ENCODE measurements at places on chromosomes 4 and X.

- DNase-seq = no peak
Observed at GRCh38 chr4:71050809-71051208, 57.4 kb downstream of the DCK start.

DNA sequence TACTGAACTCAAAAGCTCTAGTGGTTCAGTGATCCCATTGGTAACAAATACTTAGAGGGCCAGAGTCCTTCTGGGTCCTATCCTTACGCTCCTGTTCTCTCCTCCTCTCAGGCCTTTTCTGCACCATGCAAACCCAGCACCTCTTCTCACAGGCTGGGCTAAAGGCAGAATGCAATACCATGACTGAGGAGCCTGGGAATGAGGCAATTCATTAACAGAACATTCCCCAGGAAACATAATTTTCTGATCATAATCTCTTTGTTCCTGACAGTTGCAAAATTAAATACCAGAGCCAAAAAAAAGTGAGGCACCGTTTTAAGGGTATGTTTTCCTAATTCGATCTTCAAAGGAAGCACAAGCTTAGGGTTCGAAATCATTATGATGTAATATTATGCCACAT lies 9.0 kb downstream of the SORBS2 start:
- DNase-seq = no peak

- no peak for DNase-seq
Observed at GRCh38 chrX:57817302-57817701, 93.0 kb downstream of the ZXDA start.

- no peak for DNase-seq
Observed at GRCh38 chr4:61741327-61742096, 541.4 kb downstream of the ADGRL3 start.

- DNase-seq = no peak
Observed at GRCh38 chr4:5787311-5787710, 76.3 kb downstream of the EVC start.

DNA sequence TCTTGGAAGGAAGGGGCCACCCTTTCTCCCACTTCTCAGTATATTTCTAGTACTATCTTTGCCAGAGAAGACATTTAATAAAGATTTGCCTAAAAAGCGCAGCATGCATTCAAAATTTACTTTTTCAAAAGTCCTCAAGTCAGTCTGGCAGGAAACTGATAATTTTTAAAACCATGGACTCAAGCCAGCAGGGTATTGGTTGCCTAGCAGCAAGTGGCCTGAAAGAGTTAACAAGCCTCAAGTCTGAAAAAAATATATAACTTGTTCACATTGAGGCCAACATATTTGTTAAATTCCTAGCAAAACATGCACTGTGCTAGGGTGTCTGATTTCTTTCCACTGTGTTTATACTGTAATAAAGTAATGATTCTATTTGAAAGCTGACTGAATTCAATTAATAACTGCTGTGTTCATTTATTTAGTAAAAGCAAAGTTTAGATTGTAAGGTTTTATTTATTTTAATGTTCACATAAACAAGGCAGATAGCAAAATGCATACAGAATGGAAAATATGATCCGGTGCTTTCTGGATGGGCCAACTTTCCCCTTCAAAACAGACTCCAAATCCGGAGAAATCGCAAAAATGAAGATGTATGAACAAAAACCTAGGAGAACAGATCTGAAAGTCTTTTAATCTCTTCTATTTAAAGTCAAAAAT lies 218.5 kb upstream of the FGF13 start:
- no peak for DNase-seq

DNA sequence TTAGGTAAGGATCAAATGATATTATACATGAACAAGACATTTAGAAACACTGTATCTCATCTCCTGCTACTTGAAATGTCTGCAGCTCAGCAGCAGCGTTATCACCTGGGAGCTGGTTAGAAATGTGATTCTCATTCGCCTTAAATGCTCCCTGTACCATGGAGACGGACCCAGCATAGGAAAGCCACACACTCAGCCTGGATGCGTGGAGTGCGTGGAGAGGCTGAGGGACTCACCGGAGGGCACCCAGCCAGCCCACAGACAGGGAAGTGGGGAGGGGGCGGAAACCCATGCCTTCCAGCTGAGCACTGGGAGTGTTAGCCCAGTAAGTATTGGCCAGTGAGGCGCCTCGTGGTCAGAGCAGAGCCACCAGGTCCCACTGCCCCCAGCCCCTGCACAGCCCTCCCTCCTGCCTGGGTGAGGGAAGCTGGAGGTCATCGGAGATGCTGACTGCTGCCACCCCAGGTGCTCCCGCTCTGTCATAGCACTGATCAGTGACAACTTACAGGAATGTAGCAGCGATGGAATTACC lies 15.2 kb downstream of the SUPT20HL1 start:
- DNase-seq = no peak

- peak; percentile 29 for DNase-seq
Observed at GRCh38 chr4:17112292-17112659, 213.8 kb upstream of the LDB2 start.

DNA sequence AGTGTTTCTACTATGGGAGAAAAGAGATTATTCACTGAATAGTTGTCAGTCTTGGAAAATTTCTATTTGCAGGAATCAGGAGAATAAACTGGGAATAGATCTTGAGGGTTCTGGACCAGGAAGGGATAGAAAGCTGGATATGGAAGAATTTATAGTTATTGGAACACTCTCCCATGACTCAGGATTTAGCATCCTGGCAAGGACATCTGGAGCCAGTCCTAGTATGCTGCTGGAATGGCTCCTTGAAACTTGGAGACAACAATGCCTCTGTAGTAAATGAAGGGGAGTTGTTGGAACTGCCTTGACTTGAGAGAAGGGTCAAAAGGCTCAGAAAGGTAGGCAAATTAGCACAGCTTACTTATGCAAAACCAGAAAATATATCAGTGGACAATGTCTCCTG lies 23.5 kb upstream of the THOC2 start:
- no peak for DNase-seq

DNA sequence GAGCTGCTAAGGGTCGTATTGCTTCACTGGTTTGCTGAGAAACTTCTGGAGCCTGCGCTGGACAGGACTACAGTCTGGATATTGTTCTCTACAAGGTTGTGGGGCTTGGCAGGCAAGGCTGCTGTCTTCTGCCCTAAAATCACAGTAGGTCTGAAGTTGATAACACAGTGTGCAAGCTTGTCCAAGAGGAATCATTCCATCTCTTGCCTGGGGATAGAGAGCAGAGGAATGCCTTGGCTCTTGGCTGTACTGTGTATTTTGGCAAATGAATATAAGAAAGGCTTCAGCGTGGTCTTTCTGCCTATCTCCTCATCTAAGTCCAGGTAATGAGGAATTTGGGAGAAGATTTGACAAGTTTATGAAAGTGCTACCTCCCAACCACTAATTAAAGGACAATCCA lies 9.4 kb upstream of the RASL11B start:
- DNase-seq = no peak

GRCh38 chr4:21469438-21470300 lies 478.9 kb downstream of the KCNIP4 start:
- no peak for DNase-seq

GRCh38 chr4:20255251-20255586 lies 3.5 kb downstream of the SLIT2 start:
- no peak for DNase-seq

- no peak for DNase-seq
Observed at GRCh38 chrX:65841263-65841662, 173.8 kb downstream of the MSN start.

- no peak for DNase-seq
Observed at GRCh38 chrX:22109442-22109841, 77.3 kb downstream of the PHEX start.

GRCh38 chr4:128166982-128167381 lies 105.9 kb downstream of the LARP1B start:
- DNase-seq = no peak

GRCh38 chr4:93730760-93731159 lies 97.8 kb upstream of the ATOH1 start:
- DNase-seq = no peak

DNA sequence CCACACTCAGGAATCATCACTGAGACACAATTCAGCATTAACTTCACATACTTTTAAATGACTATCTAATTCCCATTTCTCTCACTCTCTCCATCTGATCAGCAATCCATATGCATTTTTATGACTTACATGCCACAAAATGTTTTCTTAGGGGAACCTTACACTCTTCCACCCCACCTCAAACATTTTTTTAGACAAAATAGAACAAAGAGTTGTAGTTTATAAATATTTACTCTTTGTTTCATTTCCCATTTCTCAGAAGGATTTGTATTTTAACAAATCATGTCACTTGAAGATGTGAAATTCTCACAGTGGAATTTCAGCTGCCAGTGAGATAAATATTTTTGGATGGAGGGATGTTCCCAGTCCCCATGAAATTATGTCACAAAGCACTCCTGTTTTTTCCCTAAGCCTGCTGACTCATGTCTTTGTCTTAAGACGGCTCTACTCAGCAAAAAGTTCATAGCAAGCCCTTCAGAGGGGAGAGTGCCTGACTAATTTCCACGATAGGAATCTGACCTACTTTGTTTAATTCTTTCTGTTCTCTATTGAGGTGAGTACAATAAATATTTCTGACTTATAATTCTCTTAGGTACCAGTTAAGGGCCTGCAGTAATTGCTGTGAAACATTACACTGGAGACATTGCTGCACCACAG lies 257.7 kb downstream of the THOC2 start:
- no peak for DNase-seq

DNA sequence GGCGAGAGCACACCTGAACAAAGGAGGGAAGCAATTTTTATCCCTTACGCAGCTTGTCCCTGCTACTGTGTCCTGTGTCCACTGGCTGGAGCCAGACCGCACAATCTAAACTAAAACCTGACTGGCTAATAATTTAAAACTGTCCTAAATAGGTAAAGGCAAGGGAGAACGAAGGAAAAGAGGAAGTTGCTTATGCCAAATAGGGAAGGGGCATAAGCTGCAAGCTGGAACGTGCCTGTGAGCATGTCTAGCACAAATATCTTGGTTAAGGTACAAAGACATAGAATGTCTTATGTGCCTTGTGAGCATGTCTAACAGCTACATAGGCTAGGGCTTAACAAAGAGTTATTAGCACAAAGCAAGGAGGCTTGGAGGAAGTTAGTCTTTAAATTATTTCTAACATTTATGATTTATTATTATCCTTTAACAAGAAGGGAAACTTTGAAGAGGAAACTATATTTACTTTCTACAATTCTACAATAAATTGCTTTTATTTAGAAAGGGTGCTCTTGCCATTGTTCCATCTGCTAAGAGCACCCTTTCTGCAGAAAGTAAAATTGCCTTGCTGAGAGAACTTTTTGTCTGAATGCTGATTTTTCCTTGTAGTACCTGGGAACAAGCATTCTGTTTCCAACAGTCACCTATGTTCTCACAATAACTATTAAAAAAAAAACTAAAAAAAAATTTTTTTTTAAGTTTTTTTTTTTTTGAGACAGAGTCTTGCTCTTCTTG lies 80.6 kb upstream of the CBR4 start:
- no peak for DNase-seq

GRCh38 chr4:55050418-55050950 lies 74.9 kb downstream of the KDR start:
- no peak for DNase-seq

GRCh38 chr4:108333353-108333942 lies 164.7 kb upstream of the LEF1 start:
- no peak for DNase-seq

GRCh38 chrX:7090641-7091040 lies 56.9 kb upstream of the STS start:
- DNase-seq = no peak

GRCh38 chr4:94595880-94596483 lies 144.2 kb downstream of the PDLIM5 start:
- DNase-seq = no peak

DNA sequence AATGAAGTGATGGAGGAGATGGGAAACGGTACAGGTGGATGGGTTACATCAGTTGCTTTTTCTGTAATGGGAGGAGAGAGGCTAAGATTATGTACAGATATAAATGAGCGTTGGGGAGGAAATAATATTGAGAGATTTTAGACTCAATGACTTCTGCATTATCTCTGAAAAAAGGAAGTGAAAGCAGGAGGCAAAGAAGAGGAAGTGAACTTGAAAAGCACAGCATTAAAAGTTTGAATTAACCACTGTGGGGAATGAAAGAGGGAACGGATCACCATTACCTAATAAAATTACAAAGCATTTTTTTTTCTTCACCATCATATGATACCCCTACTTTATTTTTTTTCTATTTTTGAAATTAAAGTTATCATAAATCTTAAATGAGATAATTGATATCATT lies 1025.5 kb downstream of the RPA4 start:
- DNase-seq = no peak

GRCh38 chr4:1342003-1342402 lies 5.0 kb upstream of the UVSSA start:
- no peak for DNase-seq

DNA sequence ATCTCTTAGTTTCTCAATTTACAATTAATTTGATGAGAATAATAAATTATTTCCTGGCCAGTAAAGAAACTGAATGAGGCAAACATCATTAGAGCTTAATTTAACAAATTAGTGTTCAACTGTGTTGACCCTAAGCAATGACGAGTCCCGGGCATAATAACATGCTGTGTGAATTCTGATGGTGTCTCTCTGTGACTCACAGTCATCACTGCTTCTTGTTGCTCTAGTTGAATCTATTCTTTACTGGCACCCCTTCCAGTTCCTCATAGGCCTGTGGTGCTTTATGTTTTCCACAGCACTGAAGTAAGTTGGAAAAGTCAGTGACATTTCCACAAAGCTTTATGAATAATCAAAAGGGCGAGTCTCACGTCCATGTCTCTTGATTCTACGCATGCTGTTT lies 57.7 kb upstream of the SLC7A11 start:
- DNase-seq = no peak

DNA sequence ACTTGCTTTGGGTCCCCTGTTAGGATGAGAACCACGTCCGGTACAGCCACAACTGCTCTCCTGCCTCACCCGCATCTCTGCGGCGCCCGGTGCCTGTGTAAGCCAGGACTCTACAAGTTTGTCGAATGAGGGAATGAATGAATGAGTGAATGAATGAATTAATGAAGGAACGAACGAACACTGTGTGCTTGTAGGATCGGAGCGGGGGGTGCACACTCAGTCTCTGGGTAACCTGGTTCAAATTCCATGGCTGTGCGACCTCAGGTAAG lies 201.4 kb upstream of the PSAPL1 start:
- DNase-seq = no peak

DNA sequence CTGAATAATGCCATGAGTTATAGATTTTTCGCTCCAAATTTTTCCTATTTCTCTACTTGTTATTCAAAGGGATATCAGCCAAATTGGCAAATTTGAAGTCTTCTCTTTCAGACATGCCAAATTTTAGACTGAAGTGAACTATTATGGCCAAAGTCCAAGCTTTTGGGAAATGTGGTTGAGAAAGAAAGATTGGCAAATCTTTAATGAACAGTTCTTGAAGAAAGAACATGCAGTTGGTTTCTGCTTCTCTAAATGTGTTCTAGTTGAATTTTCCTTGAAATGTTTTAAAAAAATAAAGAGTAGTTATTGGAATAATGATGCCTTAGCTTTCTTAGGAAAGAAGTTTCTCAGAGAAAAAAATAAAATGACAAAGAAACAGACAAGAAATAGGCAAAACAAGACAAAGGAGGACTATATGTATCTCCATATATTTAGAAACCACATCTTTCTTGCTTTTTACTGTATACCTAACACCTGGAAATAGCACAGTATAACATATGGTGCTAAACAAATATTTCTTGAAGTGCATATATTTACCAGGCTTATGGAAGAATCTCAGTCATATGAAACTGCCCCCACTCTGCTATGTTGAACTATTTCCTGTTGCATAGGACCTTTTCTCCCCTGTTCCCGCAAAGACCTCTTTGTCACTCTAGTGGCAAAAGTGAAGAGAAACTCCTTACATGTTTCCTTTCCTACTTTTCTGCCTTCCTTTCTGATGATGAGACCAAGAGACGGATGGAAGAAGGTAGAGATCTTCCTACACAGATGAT lies 250.0 kb downstream of the ARHGAP24 start:
- DNase-seq = no peak

- no peak for DNase-seq
Observed at GRCh38 chr4:89009761-89010369, 47.1 kb downstream of the FAM13A start.
